Left hindlimb (tissue), 1 donor: ENCODE measurements at places on chromosomes 7 and 10.

DNA sequence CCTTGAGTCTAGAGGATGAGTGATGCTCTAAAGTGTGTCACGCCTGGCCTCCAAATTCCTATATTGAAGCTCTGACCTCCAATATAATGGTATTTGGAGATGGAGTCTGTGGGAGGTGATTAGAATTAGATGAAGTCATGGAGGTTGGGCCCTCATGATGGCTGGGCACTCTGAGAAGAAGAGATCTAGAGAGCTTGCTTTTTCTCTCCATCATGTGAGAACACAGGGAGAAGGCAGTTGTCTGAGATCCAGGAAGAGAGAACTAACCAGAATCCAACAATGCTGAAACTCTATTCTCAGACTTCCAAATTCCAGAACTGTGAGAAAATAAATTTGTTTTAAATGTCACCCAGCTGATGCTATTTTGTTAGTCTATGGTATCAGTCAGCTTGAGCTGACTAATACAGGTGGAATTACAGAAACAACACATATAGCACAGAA, 15.1 kb downstream of the RNF216 start:
- DNase-seq = no peak

- DNase-seq = no peak
Measured at GRCh38 chr10:51800121-51800520, 100.7 kb upstream of the CSTF2T start.

GRCh38 chr10:111076682-111077478, at the start of gene ADRA2A:
TSS of gene ADRA2A (plus strand) at chr10:111077029. CDS start at chr10:111077997, 968 bp downstream.
- peak; percentile 60 for DNase-seq

DNA sequence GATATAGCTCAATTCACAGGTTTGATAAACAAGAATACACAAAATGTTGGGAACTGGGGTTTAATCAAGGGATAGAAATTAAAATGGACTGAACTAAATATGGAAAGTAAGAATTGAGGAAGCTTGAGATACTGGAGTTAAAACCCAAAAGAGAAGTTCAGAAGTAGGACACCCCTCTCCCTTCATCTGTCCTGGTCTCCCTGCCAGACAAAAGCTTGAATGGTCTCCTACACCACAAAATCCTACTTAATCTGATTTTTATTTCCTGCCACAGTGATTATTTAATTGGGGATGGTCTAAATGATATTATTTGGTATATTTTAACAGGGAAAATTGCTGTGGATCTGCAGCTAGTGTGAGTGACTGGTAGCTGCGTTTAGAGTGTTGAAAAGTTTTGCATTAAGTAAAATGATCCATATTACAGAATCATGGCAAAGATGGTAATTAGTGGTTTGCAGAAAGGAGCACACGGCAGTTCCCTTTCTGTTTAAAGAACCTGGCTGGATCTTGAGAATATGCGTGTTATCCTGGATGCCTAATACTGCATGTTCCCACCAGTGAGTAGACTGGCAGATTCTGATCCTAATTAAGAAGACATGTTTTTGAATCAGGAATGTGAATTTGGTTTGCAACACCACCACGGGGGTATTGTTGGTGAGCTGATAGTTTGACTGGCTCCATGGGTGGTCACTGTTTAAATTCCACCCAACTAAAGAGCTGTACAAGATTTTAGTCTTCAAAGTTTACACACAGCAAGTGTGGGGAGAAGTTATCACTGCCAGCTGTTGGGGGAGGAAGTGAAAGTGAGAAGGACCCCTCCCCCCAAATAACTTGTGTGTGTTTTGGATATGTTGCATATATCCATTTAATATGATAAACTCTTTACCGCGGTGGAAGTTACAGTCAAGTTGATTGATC, 5.5 kb downstream of the RBM20 start:
- no peak for DNase-seq

GRCh38 chr7:87128861-87129267, 23.4 kb upstream of the DMTF1 start:
- no peak for DNase-seq

DNA sequence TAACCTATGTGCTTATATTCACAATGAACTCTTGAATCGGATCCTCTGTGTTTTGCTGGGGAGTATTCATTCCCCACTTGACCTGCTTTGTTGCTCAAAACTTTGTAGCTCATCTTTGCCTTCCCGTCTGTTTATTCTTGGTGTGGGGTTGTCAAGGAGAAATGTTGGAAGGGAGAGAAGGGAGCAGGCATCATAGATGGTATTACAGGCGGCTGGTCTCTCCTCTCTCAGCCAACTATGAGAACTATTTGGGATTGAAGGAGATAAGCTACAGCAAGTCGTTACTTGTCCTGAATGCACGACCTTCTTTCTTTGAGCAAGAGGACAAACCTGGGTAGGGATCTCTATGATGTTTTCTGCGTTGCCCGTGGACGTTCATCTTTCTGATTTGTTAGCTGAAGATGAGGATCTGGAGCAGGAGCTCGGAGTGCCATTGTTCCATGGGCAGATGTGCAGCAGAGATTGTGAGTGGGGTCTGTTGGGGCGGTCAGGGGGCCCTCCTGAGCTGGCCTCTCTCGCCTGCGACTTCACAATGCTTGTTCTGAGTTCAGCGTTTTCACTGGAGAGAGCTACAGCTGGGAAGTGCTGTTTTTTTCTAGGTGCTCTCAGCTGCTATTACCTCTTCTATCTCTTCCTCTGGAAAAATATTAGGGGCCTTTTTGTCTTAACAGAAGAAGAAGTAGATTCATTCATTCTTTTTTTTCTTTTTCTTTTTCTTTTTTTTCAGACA, 126.9 kb upstream of the KLF6 start:
- no peak for DNase-seq

DNA sequence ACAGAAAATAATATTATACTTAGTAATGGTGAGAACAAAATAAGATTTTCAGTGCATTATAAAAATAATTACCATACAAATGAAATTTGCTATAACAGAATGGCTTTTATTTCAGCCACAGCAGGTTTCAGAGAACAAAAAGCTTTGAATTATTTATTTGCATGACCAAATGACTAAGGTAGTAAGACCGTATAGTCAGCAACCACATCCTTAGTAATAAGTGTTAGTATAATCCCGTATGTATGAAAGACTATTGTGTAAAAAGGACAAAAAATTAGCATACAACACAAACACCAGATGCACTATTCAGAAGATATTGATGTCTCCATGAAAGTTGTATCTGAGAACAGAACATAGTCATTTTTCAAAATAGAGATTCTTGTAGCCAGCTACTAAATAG, 12.2 kb downstream of the PDZD8 start:
- no peak for DNase-seq

DNA sequence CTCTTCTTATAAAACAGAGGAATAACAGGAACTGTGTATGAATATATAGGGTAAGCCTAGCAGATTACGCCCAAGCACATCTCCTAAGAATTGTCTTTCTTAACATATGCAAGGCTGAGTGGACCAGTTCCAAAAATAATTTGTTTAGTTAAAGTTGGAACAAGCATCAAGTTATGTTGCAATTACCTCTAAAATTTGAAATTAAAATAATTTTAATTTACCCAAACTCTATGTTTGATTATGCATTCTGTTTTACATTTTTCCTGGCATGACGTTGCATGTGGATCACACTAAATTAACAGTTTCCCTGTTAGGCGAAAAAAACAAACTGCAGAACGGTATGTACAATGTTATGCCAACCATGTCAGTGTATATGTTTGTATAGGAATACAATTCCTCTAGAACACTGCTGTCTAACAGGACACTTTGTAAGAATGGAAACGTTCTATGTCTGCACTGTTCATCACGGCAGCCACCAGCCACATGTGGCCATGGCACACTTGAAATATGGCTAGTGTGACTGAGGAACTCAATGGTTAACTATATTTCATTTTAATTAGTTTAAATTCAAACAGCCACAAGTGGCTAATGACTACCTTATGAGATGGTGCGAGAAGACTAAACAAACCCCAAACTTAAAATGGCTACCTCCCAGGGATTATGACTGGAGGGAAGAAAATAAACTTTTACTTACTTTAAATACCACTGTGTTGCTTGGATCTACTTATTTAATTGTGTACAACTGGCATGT, 281.1 kb upstream of the KLF14 start:
- DNase-seq = no peak

DNA sequence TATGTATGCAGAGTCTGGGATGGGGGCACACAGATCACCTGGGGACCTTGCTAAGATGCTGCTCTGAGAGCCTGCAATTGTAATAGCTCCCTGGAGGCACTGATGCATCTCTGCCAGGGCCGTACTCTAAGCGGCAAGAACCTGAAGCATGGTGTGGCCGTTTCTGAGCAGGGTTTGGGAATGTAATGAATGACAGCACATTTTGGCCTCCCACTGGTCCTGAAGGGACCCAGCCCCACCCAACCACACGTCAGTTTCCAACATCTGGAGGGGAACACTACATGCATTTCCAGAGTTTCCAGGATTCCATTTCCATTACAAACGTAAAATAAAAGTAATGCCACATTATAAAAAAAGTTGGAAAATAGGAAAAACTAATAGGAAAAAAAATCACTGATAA, 14.0 kb downstream of the ZCCHC24 start:
- peak; percentile 50 for DNase-seq

- no peak for DNase-seq
Measured at GRCh38 chr10:101580486-101581399, 7.3 kb downstream of the POLL start.

DNA sequence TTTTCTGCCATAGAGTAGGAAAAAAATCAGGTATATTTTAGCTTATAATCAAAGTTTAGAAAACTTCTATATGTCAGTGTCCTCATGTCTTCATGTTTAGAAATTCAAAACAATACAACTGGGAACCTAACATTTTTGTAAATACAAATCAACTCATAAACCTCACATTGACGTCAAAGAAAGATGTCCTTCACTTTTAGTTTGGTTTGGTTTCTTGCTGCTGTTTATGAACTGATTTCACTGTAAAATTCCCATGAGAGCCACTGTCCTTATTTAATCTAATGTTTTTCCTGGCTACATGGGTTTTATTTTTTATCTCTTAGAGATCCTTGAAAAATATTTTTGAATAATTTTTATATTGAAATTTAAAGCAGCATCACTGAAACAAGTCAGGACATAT, 208.4 kb downstream of the DYNC1I1 start:
- no peak for DNase-seq

DNA sequence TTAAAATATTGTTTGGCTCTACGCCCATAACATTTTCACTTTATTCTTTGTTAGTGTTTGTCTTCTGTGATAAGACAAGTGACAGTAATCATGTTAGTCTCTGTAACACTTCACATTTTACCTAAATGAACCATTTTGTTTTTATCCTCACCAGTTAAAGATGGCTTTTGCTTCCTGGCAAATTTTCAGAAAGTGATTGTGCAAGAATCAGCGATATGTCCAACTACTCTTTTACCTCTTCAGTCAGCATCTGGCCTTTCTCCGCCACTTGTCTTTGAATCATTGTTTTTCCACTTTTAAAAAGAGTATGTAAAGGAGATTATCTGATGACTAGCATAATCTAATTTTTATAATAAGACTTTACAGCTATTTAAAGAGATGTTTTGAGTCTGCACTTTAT, 3.5 kb downstream of the DGKB start:
- DNase-seq = no peak

DNA sequence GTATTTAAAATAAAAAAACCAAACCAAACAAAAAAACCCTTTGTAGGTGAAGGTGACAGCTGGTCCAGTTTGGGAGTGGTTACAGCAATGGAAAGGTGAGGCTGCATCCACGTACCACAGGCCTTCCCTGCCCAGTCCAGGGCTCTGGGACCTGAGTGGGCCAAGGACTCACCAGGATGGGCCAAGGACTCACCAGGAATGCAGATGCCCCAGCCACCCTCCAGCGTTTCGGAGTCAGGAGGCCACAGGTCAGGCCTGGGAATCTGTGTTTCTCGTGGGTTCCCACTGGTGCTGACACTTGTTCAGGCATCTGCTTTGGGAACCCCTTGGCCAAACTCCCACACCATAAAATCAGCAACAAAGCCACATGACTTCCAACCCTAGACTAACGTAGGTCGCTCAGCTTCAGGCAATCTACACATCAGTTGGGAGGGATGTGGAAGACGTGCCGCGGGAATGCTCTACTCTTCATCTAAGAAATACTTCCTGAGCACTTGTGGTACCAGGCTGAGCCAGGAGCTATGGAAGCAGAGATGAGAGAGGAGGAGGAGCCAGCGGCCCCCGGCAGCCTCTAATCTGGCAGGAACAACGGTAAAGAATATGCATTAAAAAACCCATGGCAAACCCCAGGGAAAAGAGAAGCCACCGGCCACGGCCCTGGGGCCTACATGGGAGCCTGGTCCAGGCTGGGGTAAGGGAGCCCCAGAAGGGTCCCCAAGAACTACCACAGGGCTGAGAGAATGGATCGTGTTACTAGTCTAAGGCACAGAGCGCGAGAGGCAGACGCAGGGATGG, 473.4 kb downstream of the PTPRN2 start:
- DNase-seq = no peak

- DNase-seq = no peak
Measured at GRCh38 chr10:133055470-133055869, 32.3 kb upstream of the ADGRA1 start.

DNA sequence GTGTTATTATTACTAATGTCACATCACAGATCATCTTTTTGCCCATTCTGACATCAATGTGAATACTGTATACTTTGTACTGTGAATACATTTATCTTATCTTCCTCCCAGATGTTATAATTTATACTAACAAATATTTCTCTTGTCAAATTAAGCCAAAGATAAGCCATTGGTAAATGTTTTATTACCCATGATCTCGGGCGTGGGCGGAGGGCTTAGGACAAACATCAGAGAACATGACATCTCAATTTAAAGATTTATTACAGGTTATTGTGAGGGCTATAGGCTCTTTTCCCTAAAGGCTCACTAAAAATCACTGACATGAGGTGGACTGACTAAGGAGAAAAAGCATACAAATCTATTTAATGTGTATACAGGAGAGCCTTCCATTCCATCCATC, 58.2 kb upstream of the DGKB start:
- DNase-seq = no peak

DNA sequence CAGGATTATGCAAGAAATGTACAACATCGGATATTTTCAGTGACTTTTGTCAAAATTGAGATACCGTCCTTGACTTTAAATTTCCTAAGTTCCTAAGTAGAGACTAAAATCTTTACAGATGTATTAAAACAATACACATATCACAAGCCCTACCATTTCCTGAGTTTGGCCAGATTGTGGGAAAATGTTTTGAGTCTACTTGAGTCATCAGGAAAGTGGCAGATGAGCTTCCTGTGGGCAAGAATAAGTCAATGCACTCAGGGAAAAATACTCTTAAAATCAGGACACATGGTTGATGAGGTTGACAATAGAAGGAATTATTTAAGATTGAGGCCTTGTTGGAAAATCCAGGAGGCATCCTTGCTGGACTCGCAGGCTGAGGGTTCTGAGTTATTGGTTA, 162.5 kb downstream of the SNX10 start:
- no peak for DNase-seq

DNA sequence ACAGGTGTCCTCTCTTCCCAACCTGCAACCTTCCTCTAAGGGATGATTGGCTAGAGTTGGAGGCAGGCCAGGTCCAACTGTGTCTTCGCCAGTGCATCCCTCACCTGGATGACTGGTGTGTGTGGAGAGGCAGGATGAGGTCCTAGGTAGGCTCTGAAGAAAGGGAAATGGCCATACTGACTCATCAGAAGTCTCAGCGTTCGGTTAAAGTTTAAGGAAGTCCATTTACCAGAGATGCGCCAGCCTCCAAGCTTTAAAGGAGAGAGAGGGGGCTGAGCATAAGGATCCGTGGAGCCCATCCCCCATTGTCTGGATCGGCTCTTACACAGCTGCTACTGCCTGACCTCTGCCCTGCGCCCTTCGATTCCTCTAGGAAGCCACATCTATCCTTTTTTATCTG, 4.4 kb downstream of the KEL start:
- DNase-seq = no peak

GRCh38 chr10:88565072-88565471, 18.0 kb downstream of the RNLS start:
- no peak for DNase-seq

GRCh38 chr7:44985033-44985695, 6.3 kb upstream of the MYO1G start:
- no peak for DNase-seq
